Activated T-helper 9 cell treated with anti-CD3 and anti-CD28 coated beads, Interleukin-2, amount 50 U/mL, for 16 hours (primary cell): ENCODE measurements at places on chromosomes 4 and X.

DNA sequence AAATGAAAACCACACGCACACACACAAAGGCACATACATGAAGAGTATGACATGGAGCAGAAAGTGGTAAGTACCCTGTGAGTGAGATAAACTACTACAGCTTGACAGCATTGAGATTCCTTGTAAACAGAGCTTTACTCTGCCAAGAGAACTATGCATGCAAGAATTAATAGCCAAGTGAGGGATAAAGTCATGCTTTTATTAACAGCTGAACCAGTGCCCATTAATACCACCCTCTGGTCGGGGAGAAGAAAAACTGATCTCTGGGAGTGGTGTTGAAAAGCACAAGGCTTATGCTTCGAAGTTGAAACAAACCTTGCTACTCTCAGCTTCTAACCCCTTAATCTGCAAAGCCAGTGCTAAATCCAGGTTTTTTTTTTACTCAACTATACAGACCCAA, 95.9 kb upstream of the C1QTNF7 start:
- DNase-seq = no peak

DNA sequence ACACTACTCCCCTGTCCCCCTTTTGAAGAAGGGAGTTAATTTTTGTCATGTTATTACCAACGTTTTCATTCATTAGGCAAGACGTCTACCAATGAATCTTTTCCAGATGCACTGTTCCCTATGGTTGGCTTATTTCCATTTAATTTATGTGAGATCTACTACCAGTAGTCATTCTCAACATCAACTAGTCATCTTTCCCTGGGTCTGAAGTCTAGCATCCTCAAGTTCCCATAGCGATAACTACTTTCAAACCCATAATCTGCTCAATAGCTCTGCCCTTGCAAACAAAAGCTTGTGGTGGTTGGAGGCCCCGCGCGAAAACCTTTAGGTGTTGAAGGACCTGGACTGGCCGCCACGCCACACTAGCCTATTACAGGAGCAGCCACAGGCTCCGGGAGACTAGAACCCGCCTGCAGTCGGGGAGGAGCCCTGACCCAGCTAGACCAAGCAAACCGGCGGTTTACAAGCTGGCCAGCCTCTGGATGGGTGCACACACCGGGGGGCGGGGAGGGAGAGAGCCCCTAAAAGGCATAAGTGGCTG, 746 bp downstream of the PPAT start:
- DNase-seq = no peak

- DNase-seq = no peak
Measured at GRCh38 chr4:47538111-47538824, 53.2 kb downstream of the ATP10D start.

GRCh38 chr4:184763150-184763780, 29.4 kb upstream of the CENPU start:
- DNase-seq = no peak

DNA sequence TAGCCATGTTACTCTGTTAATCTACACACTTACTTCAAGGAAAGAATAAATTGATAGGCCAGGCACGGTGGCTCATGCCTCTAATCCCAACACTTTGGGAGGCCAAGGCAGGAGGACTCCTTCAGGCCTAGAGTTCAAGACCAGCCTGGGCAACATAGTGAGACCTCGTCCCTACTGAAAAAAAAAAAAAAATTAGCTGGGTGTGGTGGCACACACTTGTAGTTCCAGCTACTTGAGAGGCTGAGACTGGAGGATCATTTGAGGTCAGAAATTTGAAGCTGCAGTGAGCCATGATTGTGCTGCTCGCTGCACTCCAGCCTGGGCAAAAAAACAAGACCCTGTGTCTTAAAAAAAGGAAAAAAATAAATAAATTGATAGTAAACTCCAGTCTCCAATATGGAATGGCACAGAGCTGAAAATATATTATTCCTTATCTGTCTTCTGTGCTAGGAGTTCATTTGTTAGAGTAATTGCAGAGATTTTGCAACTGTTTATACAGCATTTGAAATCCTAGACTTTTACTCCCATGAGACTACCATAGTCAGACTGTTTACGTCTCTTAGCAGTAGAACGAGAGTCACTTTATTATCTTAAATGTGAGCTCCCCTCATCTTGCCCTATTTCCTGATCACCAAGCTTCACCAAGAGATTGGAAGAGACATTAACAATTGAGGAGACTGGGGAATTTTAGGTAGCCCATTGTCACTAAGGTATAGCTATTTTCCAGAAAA, 18.8 kb upstream of the TMEM131L start:
- DNase-seq = no peak
